A549 (cell line): ENCODE measurements at places on chromosomes 6 and 20.
A peak's percentile ranks its signal among the peaks of the same experiment; 100 is the strongest.

DNA sequence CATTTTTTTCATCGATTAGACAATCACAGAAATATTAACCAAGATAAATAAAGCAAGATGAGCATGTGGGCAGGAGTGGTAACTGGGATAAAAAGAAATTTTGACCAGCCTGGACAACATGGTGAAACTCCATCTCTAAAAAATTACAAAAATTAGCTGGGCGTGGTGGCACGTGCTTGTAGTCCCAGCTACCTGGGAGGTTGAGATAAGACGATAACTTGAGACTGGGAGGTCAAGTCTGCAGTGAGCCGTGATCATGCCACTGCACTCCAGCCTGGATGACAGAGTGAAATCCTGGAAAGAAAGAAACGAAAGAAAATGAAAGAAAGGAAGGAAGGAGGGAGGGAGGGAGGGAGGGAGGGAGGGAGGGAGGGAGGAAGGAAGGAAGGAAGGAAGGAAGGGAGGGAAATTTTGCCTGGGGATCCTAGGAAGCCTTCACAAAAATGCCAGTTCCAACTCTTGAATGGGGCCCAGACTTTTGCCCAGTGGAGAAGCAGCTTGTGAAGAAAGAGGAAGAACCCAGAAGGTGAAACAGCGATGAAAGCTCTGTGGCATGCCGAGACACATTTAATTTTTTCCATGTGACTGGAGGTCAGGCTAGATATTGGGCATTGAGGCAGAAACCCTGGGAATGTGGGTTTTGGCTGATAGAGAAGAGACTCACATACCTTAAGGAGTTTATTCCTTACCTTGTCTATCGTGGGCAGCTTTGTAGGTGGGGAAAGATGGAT is 20.3 kb downstream of the CCDC170 start:
- DNase-seq, result no peak

DNA sequence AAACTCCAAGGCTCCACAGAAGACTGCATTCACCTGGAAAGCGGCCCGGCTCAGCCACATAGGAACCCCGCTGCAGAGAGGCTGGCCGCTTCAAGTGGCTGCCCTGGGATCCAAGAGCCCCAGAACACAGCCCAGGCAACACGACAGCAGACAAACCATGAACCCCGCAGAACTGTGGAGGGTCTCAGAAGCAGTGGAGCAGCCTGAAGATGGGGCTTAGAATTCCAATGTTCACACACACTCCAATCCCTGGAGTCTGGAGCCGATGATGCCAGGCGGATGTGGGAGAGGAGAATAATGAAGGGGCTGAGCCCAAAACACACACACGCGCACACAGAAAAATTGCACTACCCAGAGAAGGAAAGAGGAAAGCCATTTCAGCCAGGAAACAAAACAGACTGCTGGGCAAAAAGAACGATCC is 52.4 kb downstream of the NINL start:
- DNase-seq, result no peak

DNA sequence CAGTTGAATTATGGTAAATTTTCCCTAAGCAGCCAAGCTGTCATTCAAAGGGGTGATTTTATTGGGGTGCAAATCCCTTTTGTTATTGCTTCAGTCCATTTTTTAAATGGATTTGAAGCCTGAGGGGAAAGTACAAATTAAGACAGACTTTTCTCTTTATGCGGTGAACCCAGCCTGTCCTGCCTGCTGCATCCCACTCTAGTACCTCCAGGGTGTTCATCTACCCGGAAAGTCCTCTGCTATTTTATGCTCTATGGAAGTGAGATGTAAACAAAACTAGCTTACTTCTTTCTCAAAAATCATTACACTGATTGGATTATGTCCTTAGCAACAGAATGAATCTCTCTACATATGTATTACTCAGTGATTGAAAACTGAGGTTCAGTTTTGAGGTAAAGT is 1088.9 kb upstream of the CITED2 start:
- no peak for DNase-seq

GRCh38 chr6:20866935-20867703 is 332.9 kb downstream of the CDKAL1 start:
- peak; percentile 13 for DNase-seq

DNA sequence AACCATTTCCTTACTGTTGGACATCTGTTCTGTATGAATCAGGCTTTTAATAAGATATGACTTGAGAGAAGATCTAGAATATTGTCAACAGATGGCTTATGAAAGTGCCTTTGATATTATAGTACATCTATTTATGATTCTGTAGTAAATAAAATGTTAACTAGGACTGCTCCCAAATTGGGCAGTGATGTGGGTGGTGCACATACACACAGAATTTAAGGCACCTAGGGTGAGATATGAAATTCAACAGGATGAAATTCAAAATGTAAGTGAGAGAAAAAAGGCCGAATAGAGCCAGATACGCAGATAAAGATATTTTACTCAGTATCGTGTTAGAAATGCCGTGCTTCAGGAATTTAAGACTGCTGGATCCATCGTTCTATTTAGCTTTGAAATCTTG is 26.3 kb downstream of the FAM50B start:
- DNase-seq, result no peak

GRCh38 chr6:8114956-8115355 is 12.6 kb upstream of the EEF1E1 start:
- DNase-seq, result no peak

- no peak for DNase-seq
Observed at GRCh38 chr6:10215326-10216110, 199.4 kb downstream of the TFAP2A start.
